ENCODE measurements at places on chromosomes 1 and 21. TPM values are rescaled to one million over a fixed set of nuclear protein-coding genes. Genes with fewer than 3 reads are reported as not detected.
A peak's percentile ranks its signal among the peaks of the same experiment; 100 is the strongest.

DNA sequence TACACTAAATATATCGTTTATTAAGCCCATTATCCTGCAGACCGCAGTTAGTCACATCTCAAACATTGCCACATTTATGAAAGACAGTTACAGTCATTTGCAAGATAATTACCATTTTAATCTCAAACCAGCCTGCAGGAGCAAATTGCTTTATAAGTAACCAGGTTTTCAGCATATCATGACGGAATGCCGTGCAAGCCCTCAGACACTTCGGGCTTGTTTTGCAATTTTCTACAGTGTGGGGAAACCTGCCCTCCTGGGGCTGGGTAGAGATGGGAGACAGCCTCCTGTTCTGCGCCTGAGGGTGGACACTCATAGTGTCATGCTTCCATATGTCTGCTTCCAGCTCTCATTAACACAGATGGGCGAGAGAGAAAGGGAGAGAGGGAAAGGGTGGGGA lies 563.9 kb downstream of the NPHP4 start:
- H3K27ac ChIP-seq = no peak overlapping the region
- no peak overlapping the region for H3K4me3 ChIP-seq
- no peaks in the 10 kb centered on the region for H3K4me1 ChIP-seq
- H3K36me3 ChIP-seq = no peaks in the 10 kb centered on the region
- no peaks in the 10 kb centered on the region for H3K27me3 ChIP-seq

DENND2D gene
- total RNA-seq = 21.6 TPM

- no peak for DNase-seq
- H3K4me1 ChIP-seq = no peaks in the 10 kb centered on the region
- no peaks in the 10 kb centered on the region for H3K27me3 ChIP-seq
- H3K27ac ChIP-seq = no peak overlapping the region
- no peak overlapping the region for H3K4me3 ChIP-seq
These were observed 13.8 kb downstream of the LRRC39 start for GRCh38 chr1:100164216-100164615.

- peaks cover 18% of the 10 kb centered on the region for H3K36me3 ChIP-seq
- no peak for DNase-seq
- H3K27me3 ChIP-seq = no peaks in the 10 kb centered on the region
- H3K27ac ChIP-seq = no peak overlapping the region
These were observed 56.6 kb downstream of the ACOT7 start for GRCh38 chr1:6336776-6337622.

GRCh38 chr1:156927215-156928042 lies 7.0 kb downstream of the LRRC71 start:
- H3K27ac ChIP-seq = no peak overlapping the region
- H3K4me1 ChIP-seq = peaks cover 13% of the 10 kb centered on the region
- DNase-seq = peak; percentile 38
- H3K4me3 ChIP-seq = no peak overlapping the region
- H3K36me3 ChIP-seq = no peaks in the 10 kb centered on the region

FCER1G gene
- 52.4 TPM for total RNA-seq

- peaks cover 34% of the 10 kb centered on the region for H3K36me3 ChIP-seq
- no peak overlapping the region for H3K27ac ChIP-seq
- H3K4me3 ChIP-seq = no peak overlapping the region
- DNase-seq = no peak
These were observed 37.1 kb upstream of the CLSTN1 start for GRCh38 chr1:9860887-9861286.

DNA sequence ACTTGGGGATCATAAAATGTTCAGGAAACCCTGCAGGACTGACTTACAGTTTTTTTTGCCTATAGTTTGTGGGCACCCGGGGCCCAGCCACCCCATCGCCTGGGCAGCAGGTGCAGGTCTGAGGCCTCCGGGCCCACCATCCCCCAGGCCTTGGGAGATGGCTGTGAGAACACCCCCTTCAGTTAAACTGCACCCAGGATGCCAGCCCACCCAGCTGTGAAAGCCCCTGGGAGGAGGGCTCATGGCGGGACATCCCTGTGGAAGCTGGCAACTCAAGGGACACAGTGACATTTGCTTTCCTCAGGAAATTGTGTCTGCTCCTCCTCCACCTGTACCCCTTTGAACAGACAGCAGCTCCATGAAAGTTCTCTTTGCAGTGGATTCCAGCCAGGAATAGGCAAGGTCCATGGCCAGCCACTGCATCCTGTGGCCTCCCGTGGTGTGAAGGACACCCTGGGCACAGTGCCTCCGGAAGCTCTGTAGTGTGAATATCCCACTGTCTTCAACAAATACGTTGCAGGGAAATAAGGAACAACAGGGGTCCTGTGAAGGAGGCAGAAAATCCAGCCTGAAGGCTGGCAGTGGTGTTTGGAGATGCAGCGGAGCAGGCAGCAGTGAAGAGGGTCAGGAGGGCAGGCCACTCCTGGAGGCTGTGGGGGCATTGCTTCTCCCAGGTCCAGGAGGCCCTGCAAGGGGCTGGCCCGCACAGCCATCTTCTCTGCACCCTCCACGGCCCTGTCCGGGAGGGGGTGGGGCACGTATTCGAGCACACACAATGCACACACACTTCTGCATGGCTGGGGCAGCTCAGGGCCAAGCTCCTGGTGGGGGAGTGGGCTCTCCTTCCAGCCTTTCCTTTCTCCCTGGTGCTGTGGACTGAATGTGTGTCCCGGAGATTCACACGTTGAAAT lies 2.1 kb upstream of the OBSCN start:
- no peak overlapping the region for H3K27ac ChIP-seq
- no peaks in the 10 kb centered on the region for H3K4me1 ChIP-seq
- H3K36me3 ChIP-seq = no peaks in the 10 kb centered on the region
- H3K4me3 ChIP-seq = no peak overlapping the region
- H3K27me3 ChIP-seq = peaks cover 16% of the 10 kb centered on the region
- no peak for DNase-seq

- DNase-seq = no peak
- H3K4me1 ChIP-seq = no peaks in the 10 kb centered on the region
- H3K36me3 ChIP-seq = no peaks in the 10 kb centered on the region
- no peak overlapping the region for H3K4me3 ChIP-seq
- no peak overlapping the region for H3K27ac ChIP-seq
- H3K27me3 ChIP-seq = no peaks in the 10 kb centered on the region
These were observed 414.9 kb downstream of the SMYD3 start for GRCh38 chr1:246092136-246092535.

- H3K27me3 ChIP-seq = no peaks in the 10 kb centered on the region
- no peaks in the 10 kb centered on the region for H3K36me3 ChIP-seq
- peak; percentile 31 for DNase-seq
- H3K4me3 ChIP-seq = no peak overlapping the region
These were observed 48.1 kb downstream of the CDC14A start for GRCh38 chr1:100400404-100400803.

GRCh38 chr1:7770997-7771822 lies at the start of gene VAMP3:
Gene VAMP3 (plus strand): TSS chr1:7771296. CDS start chr1:7771384, 88 bp downstream.
- peaks cover 3% of the 10 kb centered on the region for H3K4me1 ChIP-seq
- H3K4me3 ChIP-seq = peak within 1 kb of the TSS; percentile 78
- H3K27ac ChIP-seq = peak within 1 kb of the TSS; percentile 95
- peak; percentile 82 for DNase-seq
- no peaks in the 10 kb centered on the region for H3K36me3 ChIP-seq
- no peaks in the 10 kb centered on the region for H3K27me3 ChIP-seq

- DNase-seq = no peak
- H3K27ac ChIP-seq = no peak overlapping the region
- H3K36me3 ChIP-seq = no peaks in the 10 kb centered on the region
- H3K27me3 ChIP-seq = no peaks in the 10 kb centered on the region
These were observed 354.9 kb upstream of the ADAMTS5 start for GRCh38 chr21:27321791-27322190.

- H3K27me3 ChIP-seq = no peaks in the 10 kb centered on the region
- no peaks in the 10 kb centered on the region for H3K4me1 ChIP-seq
These were observed 87.0 kb downstream of the UBE2U start for GRCh38 chr1:64290420-64290819.

DNA sequence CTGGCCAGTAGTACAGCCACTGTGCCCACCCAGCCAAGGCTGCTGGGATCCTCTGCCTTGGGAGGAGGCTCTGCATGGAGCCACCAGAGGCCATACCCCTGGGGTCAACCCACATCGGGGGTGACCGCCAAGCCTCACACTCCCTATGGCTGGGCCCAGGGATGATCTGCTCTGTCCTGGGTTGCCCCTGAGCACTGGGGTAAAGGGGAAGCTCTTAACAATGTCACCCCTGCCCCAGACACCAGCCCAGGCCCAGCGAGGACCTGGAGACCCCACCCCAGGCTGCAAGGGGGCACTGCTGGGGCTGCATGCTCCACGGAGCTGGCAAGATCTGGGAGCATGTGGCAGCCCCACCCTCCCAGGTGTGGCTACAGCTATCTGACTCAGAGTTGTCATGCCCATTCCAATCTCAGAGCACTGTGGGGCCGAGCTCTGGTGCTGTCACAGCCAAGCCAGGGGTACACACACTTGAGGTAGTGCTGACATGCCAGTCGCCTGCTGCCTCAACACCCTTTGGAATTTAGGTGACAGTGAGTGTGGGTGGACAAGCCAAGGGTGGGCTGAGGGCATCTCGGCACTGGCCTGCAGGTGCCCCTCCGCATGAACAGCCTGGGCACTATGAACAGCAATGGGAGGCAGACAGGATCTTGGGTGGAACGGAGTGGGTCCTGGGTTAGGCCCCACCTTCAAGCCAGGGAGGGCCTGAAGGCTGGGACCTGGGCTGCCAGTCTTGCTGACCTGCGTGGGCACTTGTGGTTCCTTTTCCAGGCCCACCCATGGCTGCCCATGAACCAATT lies 427.7 kb downstream of the LRRIQ3 start:
- H3K4me1 ChIP-seq = no peaks in the 10 kb centered on the region
- no peaks in the 10 kb centered on the region for H3K27me3 ChIP-seq
- no peaks in the 10 kb centered on the region for H3K36me3 ChIP-seq
- H3K4me3 ChIP-seq = no peak overlapping the region

DNA sequence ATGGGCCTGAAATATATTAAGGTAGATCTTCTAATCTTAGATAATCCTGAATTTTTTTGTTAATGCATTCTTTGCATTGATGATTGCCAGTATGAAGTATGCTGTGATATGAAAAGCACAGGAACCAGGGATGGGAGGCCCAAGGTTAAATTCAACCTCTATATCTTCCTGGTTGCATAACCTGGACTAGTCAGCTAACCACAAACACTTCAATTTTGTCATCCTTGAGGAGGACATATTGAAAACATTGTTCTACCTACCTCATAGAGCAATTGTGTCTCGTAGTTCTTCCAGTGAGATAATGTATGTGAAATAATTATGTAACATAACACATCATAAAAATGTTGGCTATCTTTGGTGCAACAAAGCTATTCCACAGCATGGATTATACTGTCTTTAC lies 25.6 kb downstream of the PDC start:
- no peaks in the 10 kb centered on the region for H3K27me3 ChIP-seq
- DNase-seq = no peak
- H3K27ac ChIP-seq = no peak overlapping the region
- H3K4me1 ChIP-seq = no peaks in the 10 kb centered on the region
- peaks cover 15% of the 10 kb centered on the region for H3K36me3 ChIP-seq

CYP4A11 gene
- 0.42 TPM for total RNA-seq

SHISAL2A gene
- 1.2 TPM for total RNA-seq

MX1 gene
- total RNA-seq = 14.5 TPM

- no peaks in the 10 kb centered on the region for H3K4me1 ChIP-seq
- no peak overlapping the region for H3K27ac ChIP-seq
- H3K4me3 ChIP-seq = no peak overlapping the region
- DNase-seq = no peak
- H3K36me3 ChIP-seq = no peaks in the 10 kb centered on the region
- H3K27me3 ChIP-seq = no peaks in the 10 kb centered on the region
These were observed 12.9 kb upstream of the DISC1 start for GRCh38 chr1:231613419-231614349.

SPRR2A gene
- total RNA-seq = not detected

POU3F1 gene
- 53.4 TPM for total RNA-seq

DNA sequence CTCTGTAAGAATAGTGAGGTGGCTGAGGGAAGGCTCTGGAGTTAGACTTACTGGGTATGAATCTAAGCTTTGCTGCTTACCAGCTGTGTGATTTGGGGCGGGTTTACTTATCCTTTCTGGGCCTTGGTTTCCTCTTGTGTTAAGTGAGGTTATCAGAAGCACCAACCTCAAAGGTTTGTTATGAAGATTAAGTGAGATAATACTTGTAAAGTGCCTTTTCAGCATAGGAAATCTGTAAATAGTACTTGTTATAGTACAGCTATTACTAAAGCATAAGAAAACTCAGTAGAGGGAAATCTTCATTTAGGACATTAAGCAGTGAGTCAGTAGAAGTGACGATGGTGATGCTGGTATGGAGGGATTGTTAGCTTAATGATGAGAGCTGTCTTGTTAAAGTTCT lies 12.1 kb downstream of the HHAT start:
- no peak for DNase-seq
- H3K4me3 ChIP-seq = no peak overlapping the region
- H3K27me3 ChIP-seq = no peaks in the 10 kb centered on the region

C1orf53 gene
- total RNA-seq = not detected

GRCh38 chr1:100387657-100388350 lies 35.5 kb downstream of the CDC14A start:
- no peak overlapping the region for H3K27ac ChIP-seq
- no peak for DNase-seq
- H3K4me1 ChIP-seq = no peaks in the 10 kb centered on the region

DISP3 gene
- total RNA-seq = 0.59 TPM

GRCh38 chr1:173258479-173259264 lies 51.5 kb upstream of the TNFSF4 start:
- no peak for DNase-seq
- peaks cover 4% of the 10 kb centered on the region for H3K36me3 ChIP-seq
- no peaks in the 10 kb centered on the region for H3K27me3 ChIP-seq
- H3K27ac ChIP-seq = no peak overlapping the region
- H3K4me3 ChIP-seq = no peak overlapping the region
- peaks cover 3% of the 10 kb centered on the region for H3K4me1 ChIP-seq

CA6 gene
- total RNA-seq = not detected

GRCh38 chr21:45887120-45887611 lies 94.4 kb upstream of the COL6A1 start:
- H3K4me1 ChIP-seq = peaks cover 51% of the 10 kb centered on the region
- no peaks in the 10 kb centered on the region for H3K36me3 ChIP-seq
- H3K4me3 ChIP-seq = no peak overlapping the region
- DNase-seq = no peak
- H3K27me3 ChIP-seq = no peaks in the 10 kb centered on the region
- peak overlapping the region; percentile 79 for H3K27ac ChIP-seq

DNA sequence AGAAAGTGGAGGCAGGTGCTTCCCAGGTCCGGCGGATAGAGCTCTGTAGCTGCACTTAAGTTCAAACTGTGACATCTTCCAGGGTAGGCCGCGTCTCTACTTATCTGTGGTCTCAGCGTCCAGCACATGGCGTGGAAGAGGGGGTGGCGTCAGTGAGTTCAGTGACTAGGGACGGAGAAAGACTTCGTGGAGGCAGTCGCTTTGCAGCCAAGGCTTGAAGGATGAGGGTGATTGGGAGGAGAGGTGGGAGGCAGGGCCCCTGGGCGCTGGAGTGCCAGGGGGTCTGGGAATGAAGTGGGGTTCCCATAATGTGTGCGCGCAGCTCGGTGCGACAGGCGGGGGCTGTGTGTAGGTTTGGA lies 444 bp upstream of the AGO1 start:
- no peaks in the 10 kb centered on the region for H3K27me3 ChIP-seq
- peak overlapping the region; percentile 93 for H3K4me3 ChIP-seq
- no peaks in the 10 kb centered on the region for H3K36me3 ChIP-seq
- peak overlapping the region; percentile 87 for H3K27ac ChIP-seq
- H3K4me1 ChIP-seq = peaks cover 43% of the 10 kb centered on the region

WLS gene
- total RNA-seq = 78.9 TPM

- H3K27ac ChIP-seq = no peak overlapping the region
- no peaks in the 10 kb centered on the region for H3K27me3 ChIP-seq
- DNase-seq = no peak
- H3K4me3 ChIP-seq = no peak overlapping the region
- no peaks in the 10 kb centered on the region for H3K36me3 ChIP-seq
- no peaks in the 10 kb centered on the region for H3K4me1 ChIP-seq
These were observed 142.4 kb downstream of the GLUL start for GRCh38 chr1:182249201-182249676.

GRCh38 chr1:156143765-156144489 lies 9.5 kb upstream of the SEMA4A start:
- no peak for DNase-seq
- H3K4me3 ChIP-seq = no peak overlapping the region
- no peaks in the 10 kb centered on the region for H3K36me3 ChIP-seq
- no peaks in the 10 kb centered on the region for H3K27me3 ChIP-seq
- H3K27ac ChIP-seq = no peak overlapping the region

ERICH3 gene
- total RNA-seq = 0.20 TPM

Data from tibial nerve (tissue), 4 donors.